ENCODE measurements at places on chromosomes 3 and 15.

DNA sequence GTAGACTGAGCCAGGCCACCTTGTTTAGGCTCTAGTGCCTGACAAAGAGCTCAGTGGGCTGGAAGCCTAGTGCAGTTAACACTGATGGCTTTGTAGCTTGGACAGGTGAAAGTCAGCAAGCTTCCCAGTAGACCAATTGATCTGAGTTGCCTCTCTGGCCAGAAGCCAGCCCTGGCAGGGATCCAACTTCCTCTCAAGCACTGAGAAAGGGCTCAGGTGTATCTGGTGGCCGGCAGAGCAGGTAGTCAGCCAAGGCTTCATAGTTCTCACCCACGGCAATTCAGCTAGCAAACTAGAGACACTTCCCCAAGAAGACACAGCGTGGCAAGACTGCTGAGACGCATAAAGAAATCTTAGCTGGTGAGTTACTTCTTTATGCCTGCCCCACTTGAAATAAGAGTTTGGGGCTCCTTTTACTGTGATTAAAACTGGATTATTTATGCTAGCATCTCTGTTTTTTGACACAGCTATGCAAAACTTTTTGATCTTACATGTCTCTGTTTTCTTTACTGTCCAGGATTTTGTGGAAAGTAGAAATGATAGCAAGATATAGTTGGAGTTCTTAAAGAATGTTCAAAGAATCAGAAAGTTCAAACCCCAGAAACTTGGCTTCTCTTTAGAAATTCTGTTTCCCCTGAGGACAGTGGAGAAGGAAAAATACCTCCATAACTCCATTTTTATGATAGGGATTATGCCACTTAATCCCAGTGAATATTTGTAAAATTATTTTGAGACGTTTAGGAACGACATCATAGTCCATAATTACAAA is 8.4 kb upstream of the CA12 start:
- no peaks in the 10 kb centered on the region for H3K27me3 ChIP-seq
- peak; percentile 42 for DNase-seq
- H3K36me3 ChIP-seq: no peaks in the 10 kb centered on the region
- no peak overlapping the region for H3K27ac ChIP-seq
- H3K4me1 ChIP-seq: no peaks in the 10 kb centered on the region

GRCh38 chr15:100043068-100043641 is 298.6 kb downstream of the ADAMTS17 start:
- no peak overlapping the region for H3K4me3 ChIP-seq
- no peak for DNase-seq
- no peaks in the 10 kb centered on the region for H3K36me3 ChIP-seq
- H3K27ac ChIP-seq: no peak overlapping the region

DNA sequence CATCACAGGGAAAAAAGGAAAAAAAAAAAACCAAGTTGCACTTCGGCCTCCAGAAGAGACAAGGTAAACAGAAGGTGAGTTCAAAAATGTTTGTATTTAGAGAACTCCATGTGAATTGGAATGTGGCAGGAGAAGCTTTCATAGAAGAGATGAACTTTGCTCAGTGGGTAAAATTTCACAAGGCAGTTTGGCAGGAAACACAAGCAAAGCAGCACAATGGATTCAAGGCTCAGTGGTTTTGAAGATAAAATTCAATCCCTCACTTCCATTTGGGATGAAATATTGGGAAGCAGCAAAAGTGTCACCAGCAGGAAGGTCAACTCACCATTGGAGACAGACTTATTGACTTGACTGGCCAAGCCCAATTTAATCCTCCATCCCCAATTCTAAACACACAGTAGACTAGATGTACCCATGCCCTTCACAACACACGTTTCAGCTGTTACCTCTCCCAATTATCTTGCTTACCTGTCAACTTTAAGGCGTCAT is 256.7 kb upstream of the ICE2 start:
- no peaks in the 10 kb centered on the region for H3K27me3 ChIP-seq
- no peaks in the 10 kb centered on the region for H3K4me1 ChIP-seq
- H3K36me3 ChIP-seq: no peaks in the 10 kb centered on the region
- no peak overlapping the region for H3K27ac ChIP-seq
- no peak overlapping the region for H3K4me3 ChIP-seq
- DNase-seq: no peak

GRCh38 chr3:72255791-72256559 is 471.0 kb upstream of the PROK2 start:
- no peak overlapping the region for H3K27ac ChIP-seq
- no peak overlapping the region for H3K4me3 ChIP-seq
- no peaks in the 10 kb centered on the region for H3K36me3 ChIP-seq
- H3K27me3 ChIP-seq: no peaks in the 10 kb centered on the region

- no peak overlapping the region for H3K4me3 ChIP-seq
- H3K27me3 ChIP-seq: peaks cover 4% of the 10 kb centered on the region
- H3K27ac ChIP-seq: no peak overlapping the region
- peaks cover 5% of the 10 kb centered on the region for H3K4me1 ChIP-seq
- no peaks in the 10 kb centered on the region for H3K36me3 ChIP-seq
These were observed 17.3 kb upstream of the ATP10A start for GRCh38 chr15:25880411-25880810.

GRCh38 chr3:27165321-27165721 is 203.9 kb downstream of the NEK10 start:
- no peak overlapping the region for H3K4me3 ChIP-seq
- H3K4me1 ChIP-seq: no peaks in the 10 kb centered on the region
- H3K27ac ChIP-seq: no peak overlapping the region
- no peaks in the 10 kb centered on the region for H3K36me3 ChIP-seq
- no peak for DNase-seq
- no peaks in the 10 kb centered on the region for H3K27me3 ChIP-seq

DNA sequence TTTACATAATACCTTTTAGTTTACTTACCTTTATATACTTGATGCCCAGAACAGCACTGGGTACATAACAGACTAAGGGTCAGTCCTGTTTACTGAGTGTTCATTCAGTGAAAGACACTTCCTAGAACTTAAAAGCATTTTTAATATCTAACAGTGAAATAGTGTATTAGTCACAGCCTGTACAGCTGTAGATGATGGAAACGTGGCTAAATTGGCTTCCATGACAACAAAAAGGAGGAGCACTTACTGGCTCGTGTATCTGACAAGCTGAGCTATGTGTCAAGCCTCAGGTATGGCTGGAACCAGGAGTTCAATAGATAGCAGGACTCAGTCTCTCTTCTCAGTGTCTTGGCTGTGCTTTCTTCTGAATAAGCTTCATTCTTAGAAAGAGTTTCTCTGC is 40.2 kb downstream of the CMTM8 start:
- no peak for DNase-seq
- no peaks in the 10 kb centered on the region for H3K36me3 ChIP-seq
- no peak overlapping the region for H3K27ac ChIP-seq
- H3K27me3 ChIP-seq: no peaks in the 10 kb centered on the region
- no peak overlapping the region for H3K4me3 ChIP-seq

DNA sequence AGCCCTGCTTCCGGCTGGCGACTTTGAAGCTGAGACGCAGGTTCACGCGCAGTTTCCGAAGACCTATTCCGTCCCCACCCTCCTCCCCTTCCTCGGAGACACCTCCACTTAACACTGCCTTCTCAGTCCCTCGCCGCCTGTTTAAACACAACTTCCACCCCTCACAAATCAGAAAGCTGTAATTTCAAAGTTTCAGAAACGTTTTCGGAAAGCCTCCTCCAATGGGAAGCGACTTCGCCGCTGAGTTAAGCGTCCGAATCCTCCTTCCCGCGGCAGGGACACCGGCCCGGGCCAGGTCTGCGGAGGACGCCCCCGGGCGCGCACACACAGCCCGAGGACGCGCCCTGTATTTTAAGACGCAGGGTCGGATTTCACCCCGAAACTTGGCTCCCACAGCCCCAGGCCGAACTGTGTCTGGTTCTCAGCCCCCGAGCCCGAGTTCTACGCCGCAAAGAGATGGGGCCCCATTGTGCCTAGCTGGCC is 559 bp upstream of the LRRN1 start:
- H3K27ac ChIP-seq: no peak overlapping the region
- H3K4me3 ChIP-seq: peak overlapping the region; percentile 56
- peaks cover 48% of the 10 kb centered on the region for H3K27me3 ChIP-seq
- peak; percentile 45 for DNase-seq
- no peaks in the 10 kb centered on the region for H3K36me3 ChIP-seq

DNA sequence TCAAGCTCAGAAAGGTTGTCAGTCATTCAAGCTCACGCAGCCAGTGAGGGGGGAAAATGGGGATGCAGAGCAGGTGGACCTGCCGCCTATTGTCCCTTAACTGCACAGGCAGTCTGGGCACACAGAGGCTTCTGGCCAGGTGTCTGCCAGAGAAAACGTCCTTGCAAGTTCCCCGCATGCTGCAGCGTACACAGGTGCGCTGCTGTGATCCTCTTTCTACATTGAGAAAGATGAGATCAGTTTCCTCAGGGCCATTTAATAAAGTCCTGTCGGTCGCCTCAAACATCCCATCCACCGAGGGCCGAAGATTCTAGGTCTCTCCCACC is 445 bp upstream of the TSEN2 start:
- H3K27me3 ChIP-seq: no peaks in the 10 kb centered on the region
- peaks cover 40% of the 10 kb centered on the region for H3K4me1 ChIP-seq
- peak overlapping the region; percentile 60 for H3K27ac ChIP-seq
- no peak for DNase-seq
- no peaks in the 10 kb centered on the region for H3K36me3 ChIP-seq
- H3K4me3 ChIP-seq: peak overlapping the region; percentile 71

- no peak for DNase-seq
- no peak overlapping the region for H3K27ac ChIP-seq
- H3K27me3 ChIP-seq: no peaks in the 10 kb centered on the region
- H3K36me3 ChIP-seq: no peaks in the 10 kb centered on the region
- no peaks in the 10 kb centered on the region for H3K4me1 ChIP-seq
These were observed 68.3 kb upstream of the COL8A1 start for GRCh38 chr3:99570061-99570460.

DNA sequence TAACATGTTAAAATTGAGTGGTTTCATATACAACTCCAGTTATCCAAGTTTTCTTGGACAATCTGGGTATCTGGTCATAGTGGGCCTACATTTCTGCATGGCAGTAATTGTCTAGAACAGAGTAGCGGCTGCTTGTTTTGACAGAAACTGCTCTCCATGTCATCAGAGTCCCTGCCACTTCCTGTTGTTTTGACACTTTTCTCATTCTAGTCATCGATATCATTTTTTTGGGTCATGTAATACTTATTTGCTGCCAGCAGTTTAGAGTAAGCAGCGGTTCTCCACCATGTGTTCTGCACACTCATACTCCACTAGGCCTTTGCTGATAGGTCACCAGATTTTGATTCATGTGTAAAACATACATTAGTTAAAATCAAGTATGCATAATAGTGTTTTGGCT is 81.5 kb downstream of the SLC25A26 start:
- DNase-seq: no peak
- H3K4me3 ChIP-seq: no peak overlapping the region
- H3K36me3 ChIP-seq: no peaks in the 10 kb centered on the region
- H3K4me1 ChIP-seq: peaks cover 4% of the 10 kb centered on the region
- H3K27me3 ChIP-seq: no peaks in the 10 kb centered on the region

- no peak for DNase-seq
- no peak overlapping the region for H3K27ac ChIP-seq
- H3K27me3 ChIP-seq: no peaks in the 10 kb centered on the region
- no peak overlapping the region for H3K4me3 ChIP-seq
These were observed 14.6 kb upstream of the GRIP2 start for GRCh38 chr3:14554715-14555114.

- H3K36me3 ChIP-seq: no peaks in the 10 kb centered on the region
- no peak overlapping the region for H3K27ac ChIP-seq
- no peak for DNase-seq
- H3K27me3 ChIP-seq: no peaks in the 10 kb centered on the region
- H3K4me1 ChIP-seq: no peaks in the 10 kb centered on the region
These were observed 130.2 kb downstream of the CDIN1 start for GRCh38 chr15:36709653-36710052.
